Stimulated activated CD8-positive, alpha-beta memory T cell treated with anti-CD3 and anti-CD28 coated beads, Interleukin-4, amount 100 ng/mL, for 1 hour (primary cell): ENCODE measurements at places on chromosomes 1 and 21.

DNA sequence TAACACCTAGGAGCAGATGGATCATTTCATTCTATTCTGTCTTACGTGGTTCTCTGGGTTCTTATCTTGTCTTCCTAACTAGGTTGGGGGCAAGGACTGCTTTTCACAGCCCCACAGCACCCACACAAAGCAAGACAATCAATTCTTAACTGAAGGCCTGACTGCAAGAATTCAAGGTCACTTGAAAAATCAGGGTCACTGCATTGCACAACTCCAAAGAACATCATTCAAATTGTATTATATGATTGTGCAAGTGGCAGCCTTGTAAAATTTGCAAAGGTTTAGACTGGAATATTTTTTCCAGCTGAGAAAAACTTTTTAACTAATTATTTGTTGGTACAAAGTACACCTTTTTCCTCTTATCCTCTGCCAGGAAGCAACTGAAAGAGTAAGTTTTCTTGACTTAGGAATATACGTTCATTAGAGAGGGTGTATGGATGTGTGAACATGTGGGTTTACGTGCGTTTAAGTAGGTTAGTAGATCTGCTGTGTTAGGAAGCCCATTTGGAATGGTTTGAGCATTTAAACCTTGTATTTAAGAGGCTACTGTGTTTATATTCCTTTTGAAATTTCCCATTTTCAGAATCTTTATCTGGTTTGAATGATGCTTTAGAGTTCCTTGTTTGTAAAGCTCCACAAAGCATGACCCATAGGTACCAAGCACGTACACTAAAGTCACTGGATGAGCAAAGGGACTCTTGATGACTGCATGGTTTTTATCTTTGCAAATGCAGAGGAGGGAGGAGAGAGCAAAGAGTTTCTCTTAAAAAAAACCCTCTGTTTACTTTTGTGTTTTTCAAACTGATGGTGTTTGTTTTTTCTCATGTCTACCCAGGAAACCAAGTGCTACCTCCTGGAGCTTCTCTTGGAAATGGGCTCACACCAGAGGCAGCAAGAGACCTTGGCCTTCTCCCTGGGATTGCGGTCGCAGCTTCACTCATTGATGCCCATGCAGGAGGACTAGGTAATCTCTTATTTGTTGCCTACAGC lies 214.9 kb downstream of the FGGY start:
- no peak for DNase-seq

DNA sequence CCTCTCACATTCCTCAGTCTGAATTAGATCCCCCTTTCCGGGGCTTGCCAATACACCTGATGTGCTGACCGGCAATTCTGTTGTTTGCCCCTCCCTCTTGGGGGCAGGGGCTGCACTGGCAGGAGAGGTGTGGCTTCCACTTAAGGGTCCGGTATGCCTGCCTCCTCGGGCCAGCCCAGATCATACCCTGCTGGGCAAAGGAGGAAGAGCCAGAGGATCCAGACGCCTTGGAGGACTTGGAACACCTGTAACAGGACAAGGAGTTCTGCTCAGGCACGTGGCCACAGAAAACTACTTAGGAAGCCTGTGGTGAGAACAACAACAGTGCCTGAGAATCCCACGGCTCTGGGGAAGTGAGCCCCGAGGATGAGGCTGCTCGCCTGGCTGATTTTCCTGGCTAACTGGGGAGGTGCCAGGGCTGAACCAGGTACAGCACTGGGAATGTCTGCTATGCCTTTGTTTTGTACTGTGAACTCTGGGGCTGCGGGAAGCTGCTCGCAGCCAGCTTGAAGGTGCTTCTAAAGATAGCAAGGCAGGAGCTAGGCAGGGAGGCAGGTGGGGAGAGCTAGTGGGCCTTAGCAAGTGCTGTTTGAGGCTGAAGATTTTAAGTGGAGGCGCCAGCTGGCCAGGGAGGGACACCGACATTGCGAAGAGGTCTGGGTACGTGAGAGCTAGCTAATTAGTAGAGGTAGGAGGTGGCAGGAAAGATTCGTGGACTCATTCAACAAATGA lies at the start of gene SMPDL3B:
Gene SMPDL3B (plus strand): TSS at position 183 of the 732 bp plus-strand sequence. CDS start 184 bp downstream, at position 367.
- no peak for DNase-seq

DNA sequence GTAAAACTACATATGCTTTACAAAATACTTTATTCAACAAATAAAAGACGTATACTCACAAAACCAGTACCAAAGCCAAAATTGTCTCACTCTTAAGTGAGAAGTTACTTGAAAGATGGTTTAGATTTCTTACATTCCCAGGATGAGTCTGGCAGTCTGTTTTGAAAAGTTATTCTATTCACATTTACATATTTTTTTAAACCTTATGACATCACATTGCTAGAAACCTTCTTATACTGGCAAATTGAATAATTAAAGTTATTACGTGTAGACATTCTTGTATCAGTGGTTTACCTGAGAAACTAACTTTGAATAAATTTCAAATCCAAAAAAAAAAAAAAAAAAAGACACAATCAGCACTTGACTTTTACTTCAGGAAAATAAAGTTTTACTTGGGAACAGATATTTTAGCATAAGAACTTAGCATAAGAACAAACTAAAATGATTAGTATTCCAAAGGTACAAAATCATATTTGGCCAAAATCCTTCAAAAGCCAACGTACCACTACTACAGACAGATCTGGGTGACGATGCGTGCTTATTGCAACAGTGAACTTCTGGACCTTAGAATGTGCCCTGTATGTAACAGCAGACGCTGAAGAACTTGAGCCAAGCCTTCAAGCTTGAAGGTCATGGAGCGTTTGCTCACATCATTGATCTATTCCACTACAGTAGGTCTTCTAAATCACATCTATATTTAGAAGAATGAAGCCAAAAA lies 2.5 kb downstream of the CDC42BPA start:
- DNase-seq = no peak

GRCh38 chr1:178682886-178683285 lies 42.2 kb upstream of the RALGPS2 start:
- no peak for DNase-seq

DNA sequence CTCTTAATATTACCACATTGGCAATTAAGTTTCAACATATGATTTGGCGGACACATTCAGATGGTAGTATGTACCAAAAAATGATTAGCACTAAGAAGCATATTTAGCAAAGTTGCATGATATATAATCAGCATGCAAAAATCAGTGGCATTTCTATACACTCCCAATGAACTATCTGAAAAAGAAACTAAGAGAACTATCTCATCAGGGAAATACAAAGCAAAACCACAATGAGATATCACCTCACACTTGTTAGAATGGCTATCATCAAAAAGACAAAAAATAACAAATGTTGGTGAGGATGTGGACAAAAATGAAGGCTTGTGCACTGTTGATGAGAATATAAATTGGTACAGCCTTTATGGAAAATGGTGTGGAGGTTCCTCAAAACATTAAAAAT lies 31.4 kb upstream of the DENND1B start:
- no peak for DNase-seq

DNA sequence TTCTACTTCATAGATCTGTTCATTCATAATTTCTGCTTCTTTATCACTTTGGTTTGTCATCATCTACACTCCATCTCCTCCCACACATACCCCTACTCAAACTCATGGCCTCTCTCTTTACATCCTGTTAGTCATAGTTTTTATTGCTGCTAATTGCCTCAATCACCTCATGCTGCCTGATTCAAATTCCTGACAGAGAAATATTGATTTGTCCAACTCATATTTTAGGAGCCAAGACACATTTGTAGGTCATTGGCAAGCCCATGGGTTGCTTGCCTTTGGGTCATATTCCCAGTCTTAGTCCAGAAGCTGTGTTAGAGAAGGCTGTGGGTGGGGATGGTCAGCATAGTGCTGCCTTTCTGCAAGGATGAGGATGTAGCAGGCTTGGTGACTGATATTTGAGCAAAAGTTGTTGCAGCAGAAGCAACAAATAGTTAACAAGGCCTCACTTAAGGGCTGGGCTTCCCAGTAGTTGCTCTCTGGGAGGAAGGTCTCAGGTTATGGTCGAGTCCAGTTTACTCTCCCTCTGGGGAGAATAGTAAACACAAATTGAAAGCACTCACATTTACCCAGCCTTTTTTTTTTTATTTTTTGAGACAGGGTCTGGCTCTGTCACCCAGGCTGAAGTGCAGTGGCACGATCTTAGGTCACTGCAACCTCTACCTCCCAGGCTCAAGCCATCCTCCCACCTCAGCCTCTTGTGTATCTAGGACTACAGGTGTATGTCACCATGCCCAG lies 22.4 kb upstream of the EPS15 start:
- DNase-seq = no peak

DNA sequence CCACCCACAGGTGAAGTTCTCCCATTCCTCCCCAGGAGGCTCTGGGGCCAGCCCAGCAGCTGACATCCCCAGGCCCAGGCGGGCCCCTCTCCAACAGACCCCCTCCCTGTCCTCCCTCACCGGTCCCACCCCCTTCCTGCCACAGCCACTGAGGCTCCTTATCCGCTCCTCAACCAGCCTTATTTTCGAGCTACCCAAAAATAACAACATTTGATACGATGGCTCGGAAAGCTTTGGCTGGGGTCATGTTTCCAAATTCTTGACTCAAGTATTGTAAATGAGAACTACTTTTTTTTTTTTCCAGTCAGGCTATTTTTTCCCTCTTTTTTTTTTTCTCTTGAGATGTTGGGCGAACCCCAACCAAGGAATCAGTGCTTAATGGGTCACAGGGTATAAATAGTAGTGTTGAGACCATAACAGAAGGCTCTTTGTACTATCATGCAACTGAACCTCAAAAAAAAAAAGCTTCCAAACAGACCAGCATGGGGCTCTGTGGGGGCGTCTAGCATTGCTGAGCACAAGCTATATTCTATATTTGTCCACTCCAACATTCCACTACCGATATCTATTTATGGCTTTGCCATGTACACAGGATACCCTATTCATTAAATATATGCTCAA lies 27.2 kb downstream of the IRF2BP2 start:
- no peak for DNase-seq

- no peak for DNase-seq
Measured at GRCh38 chr1:246454655-246455054, 52.4 kb downstream of the SMYD3 start.

- DNase-seq = no peak
Measured at GRCh38 chr1:185137896-185138545, 18.7 kb downstream of the TRMT1L start.

- no peak for DNase-seq
Measured at GRCh38 chr1:164712131-164713036, 153.4 kb downstream of the PBX1 start.

DNA sequence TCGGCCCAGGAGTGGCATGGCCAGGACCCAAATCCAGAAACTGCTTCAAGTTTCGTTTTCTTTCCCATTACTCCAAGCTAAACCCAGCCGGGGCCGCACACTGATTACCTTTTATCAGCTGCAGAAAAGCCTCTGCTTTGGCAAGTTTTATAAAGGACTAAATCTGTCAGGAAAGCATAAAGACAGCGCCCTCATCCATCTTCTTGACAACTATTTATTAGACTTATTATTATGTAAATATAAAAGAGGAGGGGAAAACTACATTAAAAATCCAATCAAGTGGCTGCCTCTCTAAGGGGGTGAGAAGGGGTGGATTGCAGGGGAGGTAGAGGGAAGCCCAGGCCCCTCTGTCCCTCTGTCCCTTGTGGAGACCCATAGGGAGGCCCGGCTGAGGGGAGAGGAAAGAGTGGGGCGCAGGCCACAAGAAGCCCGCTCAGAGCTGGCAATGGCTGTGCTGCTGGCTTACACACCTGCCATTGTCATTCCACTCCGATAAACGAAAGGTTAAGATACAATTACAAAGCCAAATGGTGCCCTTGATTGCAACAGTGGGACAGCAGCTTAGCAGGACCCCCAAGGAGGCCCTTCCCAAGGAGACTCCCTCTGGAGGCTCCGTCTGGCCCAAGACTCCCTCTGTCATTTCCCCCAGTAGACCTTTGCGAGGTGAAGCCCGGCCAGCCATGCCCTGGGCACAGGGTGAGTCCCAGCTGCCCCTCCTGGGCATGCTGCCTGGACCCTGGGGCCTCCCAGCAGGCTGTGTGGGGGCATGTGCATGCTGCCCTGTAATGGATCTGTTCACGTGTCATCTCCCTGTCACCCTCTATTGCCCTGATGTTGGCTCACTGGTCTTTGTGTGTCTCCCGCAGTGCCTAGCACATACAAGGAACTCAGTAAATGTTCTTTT lies 45.4 kb downstream of the KCND3 start:
- no peak for DNase-seq
